Activated CD4-positive, alpha-beta T cell treated with anti-CD3 and anti-CD28 coated beads, Interleukin-2, amount 50 U/mL, for 48 hours (primary cell): ENCODE measurements at places on chromosomes 1 and 21.

DNA sequence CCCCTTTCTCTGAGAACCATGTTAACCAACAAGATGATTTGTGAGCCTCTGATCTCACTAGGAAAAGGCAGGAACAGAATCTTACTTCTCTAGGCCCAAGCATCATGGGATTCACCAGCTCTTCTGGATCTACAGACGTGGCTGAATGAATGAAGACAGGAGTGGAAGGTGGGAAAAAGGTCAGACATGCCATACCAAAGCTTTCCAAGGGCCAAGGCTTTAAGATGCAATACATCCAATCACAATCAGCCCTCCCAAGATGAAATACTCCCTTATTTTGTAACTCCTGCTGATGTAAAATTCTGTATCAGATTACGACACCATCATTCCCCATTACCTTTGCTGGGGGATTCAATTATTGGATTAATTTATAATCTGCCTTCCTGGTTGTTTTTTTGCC is 80.9 kb downstream of the SSBP3 start:
- no peak for DNase-seq

GRCh38 chr1:245622332-245623014 is 467.7 kb downstream of the KIF26B start:
- DNase-seq = no peak

DNA sequence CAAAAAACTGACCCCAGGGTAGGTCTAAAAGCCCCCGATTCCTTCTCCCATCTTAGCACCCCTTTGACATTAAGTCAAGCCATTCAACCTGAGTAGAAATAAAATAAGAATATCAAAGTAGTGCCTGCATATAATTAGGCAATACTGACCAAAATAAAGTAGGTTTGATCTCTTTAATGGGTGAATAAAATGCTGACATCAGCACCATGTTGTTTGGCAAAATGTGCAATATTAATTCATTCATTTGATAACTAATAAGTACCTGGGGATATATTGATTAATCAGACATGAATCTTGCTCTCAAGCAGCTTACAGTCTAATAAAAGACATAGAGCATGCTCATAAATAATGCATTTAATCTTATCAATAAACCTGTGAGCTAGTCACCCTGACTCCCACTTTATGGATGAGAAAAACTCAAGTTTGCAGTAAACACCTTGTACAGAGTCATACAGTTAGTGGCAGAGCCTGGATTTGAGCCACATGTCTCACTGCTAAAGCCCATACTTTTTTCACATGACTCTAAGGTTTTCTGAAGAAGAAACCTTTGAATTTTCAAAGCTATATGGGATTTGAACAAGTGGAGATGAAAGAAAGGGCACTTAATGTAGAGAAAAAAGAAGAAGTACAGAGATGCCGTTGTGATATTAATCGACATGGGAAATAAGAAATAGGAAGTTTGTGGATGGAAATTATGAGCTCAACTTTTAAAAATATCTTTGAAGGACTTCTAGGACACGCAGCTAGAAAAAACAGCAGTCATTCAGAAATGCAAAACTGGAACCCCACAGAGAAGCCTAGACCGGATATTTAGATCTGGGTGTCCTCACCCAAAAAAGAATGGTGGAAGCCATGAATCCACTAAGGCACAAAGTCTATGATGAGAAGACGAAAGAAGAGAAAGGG is 183.9 kb downstream of the TOMM20 start:
- no peak for DNase-seq

- no peak for DNase-seq
These were observed 120.6 kb upstream of the ARHGEF16 start for GRCh38 chr1:3333903-3334302.

GRCh38 chr1:77830946-77831345 is 51.5 kb downstream of the MIGA1 start:
- no peak for DNase-seq

DNA sequence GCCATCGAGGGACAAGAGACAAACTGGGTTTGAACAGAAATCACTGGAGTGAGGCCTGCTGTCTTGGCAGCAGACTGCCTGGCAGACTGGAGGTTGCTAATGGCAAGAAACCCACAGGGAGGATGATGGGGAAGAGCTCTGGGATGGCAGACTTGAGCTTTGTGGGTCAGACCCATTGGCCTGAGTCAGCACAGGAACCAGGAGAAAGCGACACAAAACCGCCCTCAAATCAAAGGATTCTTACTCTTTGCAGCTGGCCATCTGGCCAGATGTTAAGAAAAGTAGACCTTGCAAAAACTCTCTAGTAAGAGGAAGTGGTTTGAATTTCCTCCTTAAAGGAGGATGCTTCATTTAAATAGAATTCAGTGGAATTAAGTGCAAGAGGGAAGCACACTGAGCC is 195.2 kb upstream of the JUN start:
- DNase-seq = no peak

- DNase-seq = no peak
These were observed 10.7 kb downstream of the SEMA6C start for GRCh38 chr1:151135433-151136385.

GRCh38 chr1:176826265-176826664 is 338.2 kb downstream of the ASTN1 start:
- no peak for DNase-seq

DNA sequence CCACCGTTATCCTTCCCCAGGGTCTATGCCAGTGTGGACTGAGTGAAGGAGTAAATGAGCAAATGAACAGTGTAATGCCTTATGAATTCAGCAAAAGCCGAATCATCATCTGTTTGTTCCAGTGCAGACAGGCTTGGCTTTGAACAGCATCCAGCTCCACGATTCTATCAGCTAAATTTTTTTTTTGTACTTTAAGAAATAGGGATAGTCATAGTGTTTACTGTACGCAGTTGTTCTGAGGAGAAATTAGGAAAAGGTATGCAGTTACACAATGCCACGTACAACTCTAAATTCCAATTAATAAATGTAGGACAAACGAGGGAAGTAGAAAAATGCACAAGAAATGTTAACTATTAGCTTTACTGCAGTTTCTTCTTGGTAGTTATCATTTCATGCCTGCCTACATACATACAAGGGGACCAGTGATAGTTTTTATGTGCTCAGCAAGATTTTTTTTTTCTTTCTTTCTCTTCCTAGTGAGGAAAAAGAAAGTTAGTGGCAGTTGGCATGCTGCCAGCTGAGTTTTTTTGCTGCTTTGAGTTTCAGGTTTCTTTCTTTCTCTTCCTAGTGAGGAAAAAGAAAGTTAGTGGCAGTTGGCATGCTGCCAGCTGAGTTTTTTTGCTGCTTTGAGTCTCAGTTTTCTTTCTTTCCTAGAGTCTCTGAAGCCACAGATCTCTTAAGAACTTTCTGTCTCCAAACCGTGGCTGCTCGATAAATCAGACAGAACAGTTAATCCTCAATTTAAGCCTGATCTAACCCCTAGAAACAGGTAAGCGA is at the start of gene IFI44L:
Gene IFI44L (plus strand): TSS at position 646 of the 777 bp plus-strand sequence. CDS start 7,468 bp downstream, outside the sequence.
- peak; percentile 64 for DNase-seq

GRCh38 chr1:101128211-101128727 is 102.7 kb upstream of the DPH5 start:
- DNase-seq = no peak

DNA sequence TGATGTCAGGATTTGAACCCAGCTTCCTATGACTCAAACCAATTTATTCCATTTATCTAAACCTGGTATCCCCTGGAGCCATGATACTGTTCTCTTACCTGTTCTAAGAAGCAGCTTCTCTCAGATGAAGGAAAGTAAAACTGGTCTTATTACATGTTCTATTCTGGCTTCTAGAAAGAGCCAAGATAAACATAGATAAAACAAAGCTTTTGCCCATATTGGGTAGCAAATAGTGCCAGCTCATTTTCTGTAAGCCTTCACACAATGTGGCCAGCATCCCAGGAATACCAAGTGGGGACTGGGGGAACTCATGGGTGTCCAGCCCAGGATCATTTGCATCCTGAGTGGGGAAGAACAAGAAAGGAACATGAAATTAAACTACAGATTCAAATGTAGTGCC is 53.5 kb upstream of the EPHA8 start:
- no peak for DNase-seq

GRCh38 chr1:8789314-8790214 is 27.9 kb downstream of the RERE start:
- DNase-seq = no peak

DNA sequence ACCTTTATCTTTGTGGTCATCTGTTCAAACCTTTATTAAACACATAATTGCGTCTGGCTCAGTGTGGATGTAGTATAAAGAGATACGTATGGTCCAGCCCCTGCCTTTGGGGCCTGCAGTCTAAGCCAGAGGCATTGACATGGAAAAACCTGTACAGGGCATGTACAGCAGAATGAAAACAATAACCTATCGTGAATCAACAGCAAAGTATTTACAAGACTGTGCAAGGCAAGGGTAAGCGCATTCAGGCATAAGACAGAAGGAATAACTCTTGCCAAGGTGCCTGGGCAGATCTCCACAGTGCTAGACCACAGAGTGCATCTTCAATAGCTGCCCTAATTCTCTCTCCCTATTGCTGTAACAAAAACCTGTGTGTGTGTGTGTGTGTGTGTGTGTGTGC is 35.5 kb downstream of the KIRREL1 start:
- DNase-seq = no peak

DNA sequence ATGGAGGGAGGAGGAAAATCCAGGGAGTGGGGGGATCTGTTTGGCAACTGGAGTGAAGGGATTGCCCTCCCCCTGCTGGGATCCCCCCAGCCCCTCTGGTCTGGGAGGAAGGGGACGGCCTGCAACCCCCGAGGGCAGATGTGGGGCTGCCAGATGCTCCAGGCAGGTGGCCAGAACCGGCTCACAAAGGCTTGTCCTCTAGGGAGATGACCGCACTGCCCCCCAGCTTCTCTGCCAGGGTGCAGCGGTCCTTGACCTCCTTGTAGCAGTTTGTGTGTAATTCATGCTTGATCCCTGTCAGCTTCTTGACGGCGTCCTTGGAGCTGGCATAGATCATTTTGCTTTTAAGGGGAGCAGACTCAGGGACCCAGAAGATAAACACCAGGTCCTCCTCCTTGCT is 69.2 kb downstream of the ROR1 start:
- no peak for DNase-seq

DNA sequence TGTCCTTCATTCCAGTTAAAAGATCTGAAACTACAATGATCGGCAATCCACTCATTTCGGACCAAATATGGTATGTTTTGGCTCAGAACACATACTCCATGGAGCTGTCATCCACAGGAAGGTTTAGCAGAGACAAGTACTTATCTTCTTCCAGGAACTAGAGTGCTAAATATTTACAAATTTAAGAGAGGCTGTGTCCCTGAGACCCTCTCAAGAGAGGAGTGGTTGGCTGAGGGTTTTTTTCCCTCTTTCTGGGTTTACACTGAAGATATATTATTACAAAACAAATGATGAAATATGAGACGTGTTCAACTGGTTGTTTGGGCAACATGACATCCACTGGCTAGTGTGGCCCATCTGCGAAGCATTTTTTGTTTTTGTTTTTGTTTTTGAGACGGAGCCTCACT is 25.9 kb upstream of the NID1 start:
- no peak for DNase-seq

DNA sequence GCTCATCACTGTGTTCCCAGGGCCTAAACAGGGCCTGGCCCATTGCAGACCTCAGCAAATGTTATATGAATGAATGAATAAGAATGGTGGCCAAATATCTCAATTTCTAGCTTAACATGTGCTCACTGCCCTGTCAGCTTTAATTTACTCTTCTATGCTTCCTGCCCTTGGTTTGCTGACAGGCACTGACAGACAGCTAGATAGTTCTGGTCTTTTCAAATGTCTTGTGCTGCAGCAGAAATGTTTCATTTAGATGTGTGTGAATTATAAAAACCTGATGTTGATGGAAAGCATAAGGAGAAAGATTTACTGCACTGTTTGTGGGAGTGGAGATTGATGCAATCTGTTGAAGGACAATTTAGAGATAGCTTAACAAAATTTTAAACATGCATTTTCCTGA is 48.9 kb downstream of the LPAR3 start:
- no peak for DNase-seq

DNA sequence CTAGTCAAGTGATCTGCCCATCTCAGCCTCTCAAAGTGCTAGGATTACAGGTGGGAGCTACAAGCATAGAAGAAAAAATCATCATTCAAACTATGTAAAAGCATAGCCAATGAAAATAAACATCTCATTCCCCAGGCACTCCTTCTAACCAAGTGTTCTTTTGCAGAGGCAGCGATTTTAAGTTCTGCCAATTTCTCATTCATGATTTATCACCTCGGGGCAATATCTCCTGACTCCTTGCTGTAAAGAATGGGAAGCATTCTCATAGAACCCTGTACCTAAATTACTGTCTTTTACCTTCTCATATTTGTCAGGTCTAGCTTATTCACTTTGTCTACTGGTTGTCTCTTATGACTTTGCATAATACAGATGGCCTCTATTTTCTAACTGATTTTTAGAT is 32.5 kb upstream of the IVNS1ABP start:
- no peak for DNase-seq

DNA sequence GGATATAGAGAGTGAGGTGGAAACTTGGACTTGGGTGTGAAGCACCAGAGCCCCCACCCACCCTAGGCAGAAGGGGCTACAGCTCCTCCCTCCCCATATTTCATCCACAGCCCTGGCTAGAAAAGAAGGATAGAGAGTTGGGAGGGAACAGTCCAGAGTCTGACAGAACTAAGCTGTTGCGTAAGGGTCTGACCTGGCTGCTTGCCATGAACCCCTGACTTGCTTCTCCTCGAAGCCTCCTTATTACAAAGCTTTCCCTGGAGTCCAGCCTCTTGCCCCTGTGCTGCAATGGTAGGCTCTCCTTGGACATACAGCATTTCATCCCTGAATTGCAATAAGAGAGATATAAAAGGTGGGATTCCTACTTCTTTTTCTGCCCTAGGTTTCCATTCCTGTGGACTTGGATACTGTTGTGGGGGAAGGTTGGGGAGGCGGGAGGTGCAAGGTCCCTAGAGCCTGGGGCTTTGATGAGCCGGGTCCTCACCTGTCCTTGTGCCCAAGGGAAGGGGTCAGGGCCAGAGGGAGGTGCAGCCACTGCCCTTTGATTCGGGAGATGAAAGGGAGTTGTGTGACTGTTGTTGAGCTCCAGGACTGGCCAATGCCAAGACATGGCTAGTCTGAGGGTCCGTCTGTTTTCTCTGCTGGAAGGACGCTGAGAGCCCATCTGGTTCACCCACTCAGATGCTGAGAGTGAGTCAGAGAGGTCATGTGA is 2.7 kb downstream of the RHBG start:
- no peak for DNase-seq

DNA sequence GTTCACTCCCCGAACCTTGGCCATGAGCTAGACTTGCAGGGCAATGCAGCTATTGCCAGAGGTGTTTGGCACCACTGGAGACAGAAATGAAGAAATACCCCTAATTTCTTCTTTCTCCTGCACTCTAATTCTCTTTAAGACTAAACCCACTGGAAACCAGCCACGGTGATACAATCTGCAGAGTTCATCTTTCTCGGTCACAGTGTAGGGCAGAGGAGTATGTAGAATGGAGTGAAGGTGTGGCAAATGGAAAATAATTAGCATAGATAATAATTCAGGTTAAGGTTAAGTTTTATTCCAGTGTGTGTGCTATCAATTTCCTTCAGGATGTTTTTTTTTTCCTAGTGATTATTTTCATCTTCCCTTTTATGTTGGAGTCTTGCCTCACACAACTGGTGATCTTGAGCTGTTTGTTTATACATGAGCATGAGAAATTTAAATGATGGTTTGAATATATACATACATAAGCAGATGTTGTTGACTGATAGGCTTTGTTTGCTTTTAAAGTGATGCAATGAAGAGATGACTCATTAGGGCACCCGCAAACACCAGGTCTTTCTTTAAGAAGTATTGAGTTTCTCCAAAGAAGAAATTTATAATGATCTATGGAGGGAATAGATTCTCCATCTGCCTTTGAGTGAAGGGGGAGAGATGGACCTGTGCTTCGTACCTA is 81.9 kb downstream of the SPATA17 start:
- no peak for DNase-seq
